Ecto neural progenitor cell (in vitro differentiated cells): ENCODE measurements at places on chromosomes 6 and 20.

- DNase-seq = no peak
Observed at GRCh38 chr20:11076434-11077105, 402.8 kb upstream of the JAG1 start.

DNA sequence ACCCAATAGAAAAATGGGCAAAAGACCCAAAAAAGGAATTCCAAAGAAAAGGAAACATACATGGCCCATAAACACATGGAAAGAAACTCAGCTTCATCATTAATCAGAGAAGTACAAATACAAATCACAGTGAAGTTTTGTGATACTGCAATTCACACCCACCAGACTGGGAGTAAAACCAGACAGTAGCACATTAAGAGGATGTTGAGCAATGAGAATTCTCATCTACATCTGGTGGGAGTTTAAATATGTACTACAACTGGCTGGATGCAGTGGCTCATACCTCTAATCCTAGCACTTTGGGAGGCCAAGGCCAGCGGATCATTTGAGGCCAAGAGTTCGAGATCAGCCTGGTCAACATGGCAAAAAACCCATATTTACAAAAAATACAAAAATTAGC is 125.7 kb upstream of the PHACTR1 start:
- DNase-seq = no peak

- DNase-seq = no peak
Observed at GRCh38 chr6:75770844-75771243, 21.8 kb downstream of the MYO6 start.

DNA sequence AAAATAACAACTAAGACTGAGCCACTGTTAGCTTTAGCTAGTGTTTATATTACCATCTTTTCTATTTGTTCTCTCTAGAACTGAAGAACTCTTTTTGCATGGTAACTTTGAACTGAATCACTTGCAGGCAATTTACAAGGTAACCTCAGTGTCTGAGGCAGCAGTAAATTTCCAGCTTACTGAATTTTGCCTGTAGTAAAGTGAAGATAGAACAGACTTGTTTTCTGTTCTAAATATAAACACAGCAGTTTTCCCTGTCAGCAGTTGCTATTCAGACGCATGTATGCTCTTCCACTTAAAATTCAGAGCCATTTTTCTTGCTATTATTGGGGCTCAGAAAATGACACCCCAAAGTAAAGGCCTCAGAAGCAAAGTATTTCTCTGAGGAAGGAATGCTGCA is 974.0 kb upstream of the GJE1 start:
- no peak for DNase-seq

GRCh38 chr20:61014491-61014890 is 237.6 kb upstream of the CDH4 start:
- no peak for DNase-seq

- DNase-seq = no peak
Observed at GRCh38 chr20:59103573-59103972, 60.0 kb upstream of the ZNF831 start.

GRCh38 chr6:16043171-16044135 is 85.4 kb upstream of the MYLIP start:
- no peak for DNase-seq

DNA sequence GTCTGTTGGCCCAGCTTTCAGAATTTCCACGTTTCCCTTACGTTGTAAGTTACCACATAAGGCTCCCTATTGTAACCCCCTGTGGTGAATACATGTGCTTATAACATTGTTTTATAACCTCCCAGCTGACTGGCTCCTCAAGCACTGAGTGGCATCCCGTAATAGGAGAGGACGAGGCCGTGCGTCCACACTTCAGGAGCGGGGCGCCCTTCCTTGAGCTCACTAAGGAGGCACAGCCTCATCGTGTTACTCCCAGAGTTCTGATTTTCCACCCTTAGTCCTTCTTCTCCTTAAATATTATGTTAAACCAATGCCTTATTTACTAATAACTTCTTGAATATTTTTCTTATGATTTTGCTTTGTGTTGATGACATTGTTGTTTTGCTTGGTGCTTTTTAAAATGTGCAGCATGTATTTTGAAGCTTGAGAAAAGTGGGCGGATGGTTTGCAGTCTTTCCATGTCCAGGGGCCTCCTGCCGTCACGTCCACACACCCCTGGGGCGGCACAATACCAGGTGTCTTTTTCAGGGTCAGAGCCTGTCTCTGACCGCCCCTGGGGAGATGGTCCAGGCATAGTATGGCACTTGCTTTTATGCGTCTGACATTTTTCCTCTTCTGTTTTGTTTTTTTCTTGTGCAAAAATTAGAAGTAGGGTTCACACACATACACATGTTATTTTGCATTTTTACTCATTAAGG is 181.8 kb downstream of the DLL1 start:
- DNase-seq = peak; percentile 36
